Common myeloid progenitor, CD34-positive (primary cell): ENCODE measurements at places on chromosomes 5 and 9.

DNA sequence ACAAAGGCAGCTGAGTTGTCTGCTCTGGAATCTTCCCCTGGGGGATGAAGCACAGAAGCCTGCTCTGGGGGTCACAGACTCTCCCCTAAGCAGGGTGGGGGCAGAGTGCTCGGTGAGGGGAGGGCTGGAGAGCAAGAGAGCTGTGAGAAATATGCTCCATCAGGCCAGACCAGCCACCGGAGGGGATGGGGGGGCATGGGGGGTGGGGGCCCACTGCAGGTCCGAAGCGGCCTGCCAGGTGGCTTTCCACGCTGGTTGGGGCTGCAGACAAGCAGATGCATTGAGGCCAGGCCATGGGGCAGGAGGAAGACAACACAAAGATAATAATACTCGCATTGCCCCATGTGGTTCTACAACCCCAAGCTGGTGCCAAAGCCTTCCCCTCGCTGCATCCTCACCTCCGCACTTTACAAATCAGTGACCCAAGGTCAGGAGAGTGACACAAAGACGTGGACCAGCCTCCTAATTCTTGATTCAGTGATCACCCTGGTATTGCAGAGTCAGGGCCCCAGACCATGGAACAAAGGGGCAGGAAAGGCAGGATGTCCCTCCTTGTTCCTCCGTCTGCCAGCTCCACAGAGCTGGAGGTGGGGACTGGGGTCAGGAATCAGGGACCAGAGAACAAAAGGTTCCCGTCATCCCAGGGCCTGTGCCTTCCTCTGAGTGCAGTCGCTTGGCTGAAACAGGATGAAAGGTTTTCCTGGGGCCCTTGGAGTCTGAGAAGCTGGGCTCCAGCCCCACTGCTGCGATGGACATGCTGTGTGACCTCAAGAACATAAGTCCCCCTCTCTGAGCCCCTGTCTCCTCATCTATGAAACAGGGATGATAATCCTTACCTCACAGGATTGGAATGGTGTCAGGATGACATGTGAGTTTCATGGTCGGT is 37.2 kb upstream of the GABRP start:
- peaks cover 7% of the 10 kb centered on the region for H3K4me1 ChIP-seq
- no peak for DNase-seq
- H3K27ac ChIP-seq = no peak overlapping the region

DNA sequence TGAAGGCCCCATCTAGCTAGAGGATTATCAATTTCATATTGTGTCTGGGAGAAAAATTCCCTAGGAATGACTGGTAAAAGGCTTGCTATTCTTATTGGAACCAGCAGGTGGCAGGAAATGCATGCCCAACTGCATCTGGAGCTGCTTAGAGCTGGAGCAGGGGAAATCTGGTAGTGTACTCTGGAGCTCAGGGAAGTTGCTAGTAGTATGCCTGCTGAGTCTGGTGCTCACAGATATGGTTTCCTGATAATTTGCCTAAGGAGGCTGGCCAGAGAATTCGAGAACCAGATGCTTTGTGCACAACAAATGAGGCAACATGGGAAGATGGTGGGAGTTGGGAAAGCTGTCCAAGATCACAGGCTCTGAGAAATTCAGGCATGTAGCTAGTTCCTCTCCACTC is 53.7 kb downstream of the G3BP1 start:
- no peaks in the 10 kb centered on the region for H3K27me3 ChIP-seq
- H3K4me1 ChIP-seq = peaks cover 6% of the 10 kb centered on the region
- H3K36me3 ChIP-seq = no peaks in the 10 kb centered on the region
- H3K4me3 ChIP-seq = no peak overlapping the region
- H3K27ac ChIP-seq = no peak overlapping the region
- peak; percentile 17 for DNase-seq

GRCh38 chr9:93965830-93966577 is 10.8 kb upstream of the BARX1 start:
- H3K4me1 ChIP-seq = no peaks in the 10 kb centered on the region
- H3K4me3 ChIP-seq = no peak overlapping the region
- no peaks in the 10 kb centered on the region for H3K36me3 ChIP-seq
- no peak overlapping the region for H3K27ac ChIP-seq

DNA sequence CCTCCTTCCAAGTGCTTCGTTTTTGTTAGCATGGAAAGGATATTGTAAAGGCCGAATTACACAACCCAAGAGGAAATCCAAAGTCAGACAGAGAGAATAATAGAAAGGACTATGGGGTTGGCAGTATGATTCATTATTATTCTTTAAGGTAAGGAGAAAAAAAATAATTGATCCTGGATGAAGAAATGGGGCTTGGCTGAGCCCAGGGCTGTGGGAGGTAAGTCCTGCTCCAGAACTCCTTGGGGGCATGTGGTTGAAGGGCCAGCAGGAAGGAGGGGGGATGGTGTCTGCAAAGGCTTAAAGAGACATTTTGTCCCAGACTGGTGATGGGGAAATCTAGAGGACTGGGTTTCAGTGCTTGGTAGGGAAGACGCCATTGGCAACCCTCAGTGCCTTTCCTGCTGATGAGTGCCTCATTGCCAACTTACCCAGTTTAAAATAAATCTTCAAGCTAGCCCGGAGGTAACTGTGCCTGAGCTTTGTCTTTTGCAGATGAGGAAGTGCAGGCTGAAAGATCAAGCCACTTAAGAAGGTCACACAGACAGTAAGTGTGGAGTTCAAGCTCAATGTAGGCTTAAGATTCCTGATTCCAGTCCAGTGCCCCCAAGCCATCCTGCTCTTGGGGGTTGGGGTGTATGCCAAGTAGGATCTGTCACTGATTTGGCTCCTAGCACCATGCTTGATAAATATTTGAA is 30.2 kb downstream of the FOXI1 start:
- DNase-seq = no peak
- H3K4me3 ChIP-seq = no peak overlapping the region
- no peaks in the 10 kb centered on the region for H3K36me3 ChIP-seq
- H3K4me1 ChIP-seq = no peaks in the 10 kb centered on the region
- H3K27me3 ChIP-seq = no peaks in the 10 kb centered on the region
- no peak overlapping the region for H3K27ac ChIP-seq

- no peak overlapping the region for H3K4me3 ChIP-seq
- H3K36me3 ChIP-seq = no peaks in the 10 kb centered on the region
- no peaks in the 10 kb centered on the region for H3K27me3 ChIP-seq
- DNase-seq = no peak
- H3K4me1 ChIP-seq = no peaks in the 10 kb centered on the region
- no peak overlapping the region for H3K27ac ChIP-seq
Observed at GRCh38 chr9:99576002-99576401, 245.7 kb upstream of the NR4A3 start.

DNA sequence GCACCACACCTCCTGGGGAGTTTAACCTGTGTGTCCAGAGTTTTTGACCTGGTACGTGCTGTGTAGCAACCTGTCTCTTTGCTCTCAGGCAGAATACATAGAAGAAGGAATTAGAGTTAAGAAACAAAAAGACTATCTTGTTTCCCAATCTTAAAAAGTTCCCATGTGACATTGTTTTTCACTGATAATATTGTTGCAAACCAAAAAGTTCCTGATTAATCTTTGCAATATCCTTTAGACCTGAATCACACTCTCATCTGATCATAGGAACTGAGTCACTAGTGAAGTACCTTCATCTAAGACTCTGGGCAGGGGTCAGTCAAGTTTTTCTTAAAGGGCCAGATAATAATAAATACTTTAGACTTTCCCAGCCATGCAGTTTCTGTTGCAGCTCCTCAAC is 35.1 kb downstream of the BASP1 start:
- no peaks in the 10 kb centered on the region for H3K4me1 ChIP-seq

DNA sequence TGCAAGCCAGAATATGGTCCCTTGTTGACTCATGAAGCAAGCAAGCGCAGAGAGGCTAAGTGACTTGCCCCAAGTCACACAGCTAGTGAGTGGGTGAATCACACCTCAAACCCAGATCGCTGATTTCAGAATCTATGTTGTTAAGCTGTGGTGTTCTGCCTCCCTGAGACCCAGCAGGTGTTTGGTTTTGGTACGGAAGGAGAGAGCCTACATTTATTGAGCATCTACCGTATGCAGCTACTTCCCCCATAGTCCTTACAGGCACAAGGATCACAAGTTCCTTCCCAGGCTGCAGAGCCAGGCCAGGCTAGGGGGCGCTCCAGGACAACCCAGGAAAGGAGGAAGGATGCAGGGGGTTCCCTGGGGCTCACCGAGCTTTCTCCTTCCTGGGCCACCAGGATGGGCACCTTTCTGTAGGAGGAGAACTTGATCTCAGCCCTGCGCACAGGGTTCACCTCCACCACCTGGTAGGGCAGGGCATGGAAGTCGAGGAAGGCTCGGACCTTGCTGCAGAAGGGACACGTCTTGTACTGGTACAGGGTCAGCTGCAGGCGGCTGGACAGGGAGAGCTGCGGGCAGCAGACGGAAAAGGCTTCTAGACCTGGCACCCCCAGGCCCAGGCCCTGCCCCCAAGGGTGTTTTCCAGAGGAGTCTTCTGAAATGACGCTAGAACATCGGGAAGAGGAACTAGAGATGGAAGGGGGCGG is 2.5 kb downstream of the PTGES2 start:
- peaks cover 31% of the 10 kb centered on the region for H3K4me1 ChIP-seq
- H3K27ac ChIP-seq = no peak overlapping the region
- H3K36me3 ChIP-seq = peaks cover 2% of the 10 kb centered on the region
- no peak overlapping the region for H3K4me3 ChIP-seq
- peak; percentile 57 for DNase-seq

- H3K27ac ChIP-seq = no peak overlapping the region
- DNase-seq = no peak
- H3K4me1 ChIP-seq = no peaks in the 10 kb centered on the region
- H3K36me3 ChIP-seq = no peaks in the 10 kb centered on the region
- H3K27me3 ChIP-seq = no peaks in the 10 kb centered on the region
Observed at GRCh38 chr5:153938191-153938842, 100.4 kb downstream of the FAM114A2 start.

DNA sequence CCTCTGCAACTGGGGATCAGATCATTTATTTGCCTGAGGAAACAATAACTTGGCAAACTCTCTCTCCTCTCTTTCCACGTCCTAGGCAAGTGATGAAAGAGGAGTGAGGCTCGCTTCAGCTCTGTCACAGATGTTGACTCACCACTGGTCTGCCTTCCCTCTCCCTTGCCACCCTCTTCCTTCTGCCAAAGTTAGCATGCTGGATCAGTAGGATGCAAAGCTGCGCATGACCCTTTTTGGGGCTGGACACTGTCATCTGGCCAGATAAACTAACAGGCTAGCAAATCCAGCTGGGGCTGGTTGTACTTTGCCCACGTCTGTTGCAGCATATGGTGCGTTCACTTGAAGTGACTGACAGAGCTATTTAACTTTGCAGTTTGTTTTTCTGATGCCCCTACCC is 36.2 kb upstream of the SMARCA2 start:
- H3K27ac ChIP-seq = no peak overlapping the region
- no peaks in the 10 kb centered on the region for H3K4me1 ChIP-seq
- no peaks in the 10 kb centered on the region for H3K36me3 ChIP-seq
- H3K4me3 ChIP-seq = no peak overlapping the region
- H3K27me3 ChIP-seq = no peaks in the 10 kb centered on the region
- no peak for DNase-seq

DNA sequence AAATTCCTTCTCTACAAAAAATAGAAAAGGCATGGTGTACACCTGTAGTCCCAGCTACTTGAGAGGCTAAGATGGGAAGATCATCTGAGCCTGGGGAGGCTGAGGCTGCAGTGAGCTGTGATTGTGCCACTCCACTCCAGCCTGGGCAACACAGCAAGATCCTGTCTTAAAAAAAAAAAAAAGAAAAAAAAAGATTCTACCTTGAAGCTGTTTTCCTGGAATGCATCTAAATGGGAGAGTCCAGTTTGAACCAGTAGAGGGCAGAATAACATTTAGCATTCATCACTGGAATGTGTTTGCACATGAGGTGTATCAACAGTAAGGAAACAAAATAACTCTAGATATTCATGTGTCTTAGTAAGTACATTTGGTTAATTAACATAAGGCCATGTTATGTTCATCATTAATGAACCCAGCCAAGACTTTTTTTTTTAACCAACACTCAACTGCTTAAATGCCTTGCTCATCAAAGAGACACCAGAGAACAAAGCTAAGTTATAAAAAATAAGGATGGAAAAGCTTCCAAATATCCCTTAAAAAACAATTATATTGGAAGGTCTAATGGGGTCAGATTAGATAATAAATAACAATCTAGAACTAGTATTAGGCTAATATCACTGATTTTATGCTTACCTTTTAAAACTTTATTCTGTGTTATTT is 16.1 kb downstream of the IFNE start:
- H3K4me1 ChIP-seq = no peaks in the 10 kb centered on the region
- H3K4me3 ChIP-seq = no peak overlapping the region
- H3K36me3 ChIP-seq = no peaks in the 10 kb centered on the region

- no peak overlapping the region for H3K27ac ChIP-seq
- H3K4me1 ChIP-seq = peaks cover 13% of the 10 kb centered on the region
- no peaks in the 10 kb centered on the region for H3K36me3 ChIP-seq
- no peak for DNase-seq
- peaks cover 58% of the 10 kb centered on the region for H3K27me3 ChIP-seq
- H3K4me3 ChIP-seq = no peak overlapping the region
Observed at GRCh38 chr5:33892620-33893137, 889 bp upstream of the ADAMTS12 start.

GRCh38 chr5:93071710-93072109 is 509.3 kb downstream of the NR2F1-AS1 start:
- H3K27ac ChIP-seq = no peak overlapping the region
- no peaks in the 10 kb centered on the region for H3K36me3 ChIP-seq
- DNase-seq = no peak
- H3K27me3 ChIP-seq = no peaks in the 10 kb centered on the region
- H3K4me1 ChIP-seq = no peaks in the 10 kb centered on the region

GRCh38 chr5:54553659-54554207 is 36.2 kb downstream of the SNX18 start:
- no peak for DNase-seq
- H3K36me3 ChIP-seq = no peaks in the 10 kb centered on the region
- H3K4me3 ChIP-seq = no peak overlapping the region
- no peaks in the 10 kb centered on the region for H3K4me1 ChIP-seq
- H3K27me3 ChIP-seq = no peaks in the 10 kb centered on the region

GRCh38 chr9:126495411-126496180 is 118.1 kb upstream of the LMX1B start:
- H3K4me1 ChIP-seq = peaks cover 49% of the 10 kb centered on the region
- H3K4me3 ChIP-seq = no peak overlapping the region
- H3K36me3 ChIP-seq = no peaks in the 10 kb centered on the region
- DNase-seq = no peak
- H3K27me3 ChIP-seq = peaks cover 13% of the 10 kb centered on the region
